CD8-positive, alpha-beta memory T cell (primary cell): ENCODE measurements at places on chromosomes 1 and 21.

GRCh38 chr21:27062443-27062842, 95.6 kb upstream of the ADAMTS5 start:
- no peak for DNase-seq

GRCh38 chr1:77511440-77511840, 171.0 kb downstream of the ZZZ3 start:
- H3K4me1 ChIP-seq: no peaks in the 10 kb centered on the region
- H3K4me3 ChIP-seq: no peak overlapping the region
- H3K27me3 ChIP-seq: no peaks in the 10 kb centered on the region
- no peaks in the 10 kb centered on the region for H3K36me3 ChIP-seq
- DNase-seq: no peak

- H3K4me1 ChIP-seq: no peaks in the 10 kb centered on the region
- H3K27ac ChIP-seq: no peak overlapping the region
- H3K27me3 ChIP-seq: no peaks in the 10 kb centered on the region
- DNase-seq: no peak
Observed at GRCh38 chr1:64042331-64043100, 160.9 kb upstream of the UBE2U start.

DNA sequence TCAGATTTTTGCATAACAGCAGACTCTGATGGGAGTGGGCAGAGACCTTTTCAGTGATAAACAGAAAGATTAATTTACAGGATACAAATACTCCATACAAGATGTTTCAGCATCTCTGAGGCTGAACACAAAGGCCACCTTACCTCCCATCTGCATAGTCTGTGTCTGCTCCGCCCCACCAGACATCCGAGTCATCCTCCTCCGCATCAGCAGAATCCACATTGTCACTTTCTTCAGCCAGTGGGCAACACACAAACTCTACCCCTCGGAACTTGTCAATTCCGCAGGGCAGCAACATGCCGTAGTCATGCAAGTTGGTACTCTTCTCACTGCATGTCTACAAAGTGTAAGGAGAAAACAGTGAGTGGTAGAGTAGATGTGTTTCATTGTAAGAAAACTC, 119.7 kb downstream of the APP start:
- no peaks in the 10 kb centered on the region for H3K36me3 ChIP-seq
- no peaks in the 10 kb centered on the region for H3K4me1 ChIP-seq
- H3K27ac ChIP-seq: no peak overlapping the region
- H3K4me3 ChIP-seq: no peak overlapping the region
- no peaks in the 10 kb centered on the region for H3K27me3 ChIP-seq

DNA sequence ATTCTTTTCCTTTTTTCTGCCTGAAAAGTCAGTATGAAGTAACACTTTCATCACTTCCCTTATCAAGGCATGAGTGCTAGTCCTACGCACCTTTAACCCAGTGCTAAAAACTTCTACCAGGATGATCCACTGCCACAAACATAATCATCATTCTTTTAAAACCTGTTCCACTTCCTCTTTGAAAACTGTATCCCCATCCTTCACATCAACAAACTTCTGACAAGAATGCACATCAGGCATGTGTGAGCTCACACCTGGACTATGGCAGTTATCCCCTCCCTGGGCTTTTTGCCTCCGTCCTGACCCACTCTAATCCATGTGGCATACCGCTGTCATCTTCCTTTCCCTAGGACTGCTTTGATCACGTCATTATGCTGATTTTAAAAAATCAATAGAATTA, 70.2 kb downstream of the ESRRG start:
- no peaks in the 10 kb centered on the region for H3K27me3 ChIP-seq
- DNase-seq: no peak
- no peak overlapping the region for H3K27ac ChIP-seq
- H3K36me3 ChIP-seq: no peaks in the 10 kb centered on the region

DNA sequence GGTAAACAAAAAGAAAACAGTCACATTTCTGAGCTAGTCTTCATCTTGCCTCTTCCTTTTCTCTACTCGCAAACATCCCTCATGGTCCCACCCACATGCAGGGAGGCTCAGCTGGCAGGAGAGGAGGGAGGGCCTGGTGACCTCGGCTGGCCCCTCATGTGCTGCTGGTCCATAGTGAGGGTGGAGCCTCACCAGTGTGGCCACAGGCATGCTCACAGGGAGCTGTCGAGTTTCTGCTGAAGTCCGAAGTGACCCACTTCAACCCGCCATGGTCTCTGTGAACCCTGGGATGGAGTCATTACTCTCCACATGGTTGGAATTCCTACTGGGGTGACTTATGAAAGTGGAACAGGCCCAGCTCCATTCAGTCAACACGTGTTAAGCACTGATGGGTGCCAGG, 253.4 kb downstream of the RHOU start:
- no peak overlapping the region for H3K27ac ChIP-seq
- no peaks in the 10 kb centered on the region for H3K36me3 ChIP-seq
- H3K4me1 ChIP-seq: no peaks in the 10 kb centered on the region
- H3K4me3 ChIP-seq: no peak overlapping the region

GRCh38 chr1:162972773-162973172, 96.4 kb upstream of the RGS4 start:
- no peaks in the 10 kb centered on the region for H3K27me3 ChIP-seq
- DNase-seq: no peak
- H3K36me3 ChIP-seq: no peaks in the 10 kb centered on the region
- H3K4me3 ChIP-seq: no peak overlapping the region
- no peaks in the 10 kb centered on the region for H3K4me1 ChIP-seq
- no peak overlapping the region for H3K27ac ChIP-seq

DNA sequence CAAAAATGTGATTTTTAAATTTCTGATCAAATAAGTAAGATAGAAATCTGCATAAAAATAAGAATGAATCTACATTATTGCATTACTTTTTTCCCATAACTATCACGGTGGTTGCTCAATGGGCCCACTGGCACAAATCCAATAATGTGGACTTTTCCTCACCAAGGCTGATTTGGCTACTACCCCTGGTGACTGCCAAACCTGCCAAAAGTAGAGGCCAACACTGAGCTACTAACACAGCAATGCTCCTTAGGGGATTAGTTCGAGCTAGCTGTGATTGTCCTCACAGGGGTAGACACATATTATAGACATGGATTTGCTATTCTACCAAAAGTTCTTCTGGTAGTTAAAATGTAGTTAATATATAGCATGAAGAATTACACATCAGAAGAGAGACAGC, 107.7 kb upstream of the ZNHIT6 start:
- no peaks in the 10 kb centered on the region for H3K4me1 ChIP-seq
- DNase-seq: no peak
- H3K4me3 ChIP-seq: no peak overlapping the region
- no peak overlapping the region for H3K27ac ChIP-seq
- H3K27me3 ChIP-seq: no peaks in the 10 kb centered on the region

GRCh38 chr1:42171679-42172266, 7.2 kb upstream of the GUCA2A start:
- H3K27me3 ChIP-seq: no peaks in the 10 kb centered on the region
- H3K4me3 ChIP-seq: no peak overlapping the region
- H3K36me3 ChIP-seq: no peaks in the 10 kb centered on the region
- no peak overlapping the region for H3K27ac ChIP-seq

GRCh38 chr1:167761400-167761799, 39.6 kb downstream of the MPZL1 start:
- H3K4me1 ChIP-seq: peaks cover 18% of the 10 kb centered on the region
- H3K27ac ChIP-seq: peak overlapping the region; percentile 65
- no peak for DNase-seq
- H3K27me3 ChIP-seq: no peaks in the 10 kb centered on the region
- no peaks in the 10 kb centered on the region for H3K36me3 ChIP-seq

DNA sequence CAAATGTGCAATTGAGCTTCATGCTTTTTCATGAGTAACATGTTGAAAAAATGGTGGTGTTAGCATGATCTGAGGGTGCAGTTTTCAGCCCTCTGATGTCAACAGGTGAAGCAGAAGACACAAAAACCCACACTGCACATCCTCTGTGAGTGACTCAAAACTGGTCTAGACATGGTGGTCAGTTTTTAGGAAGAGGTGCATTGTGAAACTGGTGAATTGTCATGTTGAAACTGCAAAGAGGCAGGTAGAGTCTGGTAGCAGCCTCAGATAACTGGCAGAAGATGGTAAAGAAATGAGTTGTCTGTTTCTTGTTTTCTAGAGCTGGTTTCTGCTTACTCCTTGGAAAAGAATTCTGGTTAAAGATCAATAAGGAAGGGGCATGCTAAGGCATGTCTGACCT, 97.3 kb upstream of the HMCN1 start:
- H3K27ac ChIP-seq: no peak overlapping the region
- no peaks in the 10 kb centered on the region for H3K4me1 ChIP-seq
- H3K27me3 ChIP-seq: no peaks in the 10 kb centered on the region

DNA sequence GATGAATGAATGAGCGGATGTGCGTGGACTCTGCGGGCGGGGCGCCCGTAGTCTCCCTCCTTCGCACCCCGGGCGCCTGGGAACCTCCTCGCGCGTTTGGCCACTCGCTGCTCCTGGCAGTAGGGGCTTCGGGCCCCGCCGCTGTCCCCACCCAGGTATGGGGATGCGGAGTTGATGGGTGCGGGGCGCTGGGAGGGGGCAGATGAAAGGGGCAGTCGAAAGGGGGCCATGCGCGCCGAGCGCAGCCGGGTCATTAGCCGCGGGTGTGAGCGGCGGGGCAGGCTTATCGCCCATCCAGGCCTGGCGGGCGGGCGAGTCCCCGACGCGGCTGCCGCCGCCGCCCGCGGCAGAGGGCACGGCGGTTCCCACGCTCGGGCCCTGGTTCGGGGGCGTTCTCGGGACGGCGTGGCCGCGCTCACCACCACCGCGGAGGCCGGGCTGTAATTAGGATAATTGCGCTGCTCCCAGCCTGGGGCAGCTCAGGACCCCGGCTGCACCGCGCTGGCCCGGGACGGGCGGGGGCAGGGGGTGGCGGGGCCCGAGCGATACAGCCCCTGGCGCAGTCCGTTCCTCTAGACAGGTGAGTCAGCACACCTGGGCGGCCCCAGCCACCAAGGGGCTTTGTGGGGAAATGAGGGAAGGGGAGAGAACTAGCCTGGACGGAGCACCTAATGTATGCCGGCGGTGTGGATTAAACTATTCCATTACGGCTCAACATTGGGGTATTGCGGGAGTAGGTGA, 22.1 kb upstream of the CITED4 start:
- no peaks in the 10 kb centered on the region for H3K36me3 ChIP-seq
- no peak overlapping the region for H3K4me3 ChIP-seq
- DNase-seq: no peak
- no peak overlapping the region for H3K27ac ChIP-seq
- H3K27me3 ChIP-seq: no peaks in the 10 kb centered on the region

GRCh38 chr1:50343323-50343722, 79.9 kb downstream of the DMRTA2 start:
- no peak overlapping the region for H3K4me3 ChIP-seq
- no peak for DNase-seq
- H3K27me3 ChIP-seq: no peaks in the 10 kb centered on the region
- no peaks in the 10 kb centered on the region for H3K4me1 ChIP-seq
- H3K27ac ChIP-seq: no peak overlapping the region

DNA sequence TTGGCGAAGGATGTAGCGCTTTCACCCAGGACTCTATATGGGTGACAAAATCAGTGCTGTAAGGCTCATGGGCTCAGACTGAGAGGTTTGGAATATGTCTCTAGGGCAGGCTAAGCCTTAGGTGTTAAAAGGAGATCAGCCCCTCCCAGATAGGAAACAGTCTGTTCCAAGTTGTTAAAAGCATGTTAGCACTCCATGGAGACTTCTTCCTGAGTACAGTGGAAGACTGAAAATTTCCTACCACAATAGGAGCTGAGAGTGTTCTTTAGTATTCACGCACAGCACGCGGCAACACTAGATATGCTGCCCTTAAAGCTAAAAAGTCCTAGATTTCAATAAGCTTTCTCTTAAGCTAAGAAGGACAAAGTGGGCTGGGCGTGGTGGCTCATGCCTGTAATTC, 122.1 kb downstream of the TRABD2B start:
- H3K27me3 ChIP-seq: peaks cover 3% of the 10 kb centered on the region
- H3K4me1 ChIP-seq: no peaks in the 10 kb centered on the region
- H3K4me3 ChIP-seq: no peak overlapping the region
- H3K36me3 ChIP-seq: no peaks in the 10 kb centered on the region

- DNase-seq: no peak
- H3K27me3 ChIP-seq: no peaks in the 10 kb centered on the region
- H3K27ac ChIP-seq: no peak overlapping the region
- H3K36me3 ChIP-seq: no peaks in the 10 kb centered on the region
Observed at GRCh38 chr1:121414905-121415304, 230.1 kb downstream of the SRGAP2C start.

DNA sequence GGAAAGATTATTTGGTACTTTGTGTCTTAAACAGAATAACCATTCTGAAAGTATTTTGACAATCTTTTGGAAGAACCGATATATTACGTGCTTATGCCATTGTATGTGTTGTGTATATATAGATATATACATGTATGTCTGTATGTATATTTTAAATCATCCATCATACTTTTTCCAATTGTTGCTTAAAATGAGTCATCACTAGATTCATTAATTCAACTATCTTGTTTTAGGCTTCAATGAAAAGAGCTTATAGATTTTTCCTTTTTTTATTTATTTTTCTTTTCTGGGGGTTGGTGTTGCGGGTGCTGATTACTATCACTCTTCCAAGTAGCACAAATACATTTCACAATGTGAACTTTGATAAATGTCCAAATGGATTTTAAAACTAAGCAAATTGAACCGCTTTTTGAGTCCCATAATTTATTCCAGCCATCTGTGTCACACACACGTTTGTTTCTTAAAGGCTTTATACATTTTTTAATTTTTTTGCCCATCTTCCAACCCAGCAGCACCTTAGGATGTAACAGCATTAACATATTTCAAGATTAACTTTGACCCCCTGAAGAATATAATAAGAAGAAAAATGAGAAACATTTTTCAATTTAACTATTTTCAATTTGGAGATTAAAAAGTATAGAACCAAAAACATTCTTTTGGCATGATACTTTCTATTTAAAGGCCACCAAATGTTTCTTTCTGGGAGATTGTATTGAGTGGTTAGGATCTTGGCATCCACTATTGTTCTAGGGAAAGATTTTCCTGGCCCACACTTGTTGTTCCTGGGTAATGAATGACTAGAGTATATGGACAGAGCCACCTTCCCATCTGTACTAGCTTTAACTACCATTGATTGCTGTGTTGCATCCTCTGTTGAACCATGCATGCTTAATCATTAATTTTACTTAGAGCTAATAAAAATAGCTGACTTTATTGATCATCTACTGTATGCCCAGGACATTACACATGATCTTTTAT, 9.3 kb upstream of the DPYD start:
- H3K4me3 ChIP-seq: no peak overlapping the region
- H3K27me3 ChIP-seq: no peaks in the 10 kb centered on the region
- no peak overlapping the region for H3K27ac ChIP-seq
- H3K36me3 ChIP-seq: no peaks in the 10 kb centered on the region
- DNase-seq: no peak

GRCh38 chr1:30353637-30354036, 369.7 kb downstream of the MATN1 start:
- H3K4me1 ChIP-seq: no peaks in the 10 kb centered on the region
- no peaks in the 10 kb centered on the region for H3K27me3 ChIP-seq
- no peaks in the 10 kb centered on the region for H3K36me3 ChIP-seq
- H3K4me3 ChIP-seq: no peak overlapping the region

- no peak overlapping the region for H3K4me3 ChIP-seq
- H3K27me3 ChIP-seq: peaks cover 9% of the 10 kb centered on the region
- DNase-seq: no peak
- no peaks in the 10 kb centered on the region for H3K4me1 ChIP-seq
- H3K36me3 ChIP-seq: no peaks in the 10 kb centered on the region
Observed at GRCh38 chr1:210293171-210293607, 35.5 kb upstream of the HHAT start.
